ENCODE measurements at places on chromosomes 12 and 14. TPM values are rescaled to one million over a fixed set of nuclear protein-coding genes. Genes with fewer than 3 reads are reported as not detected.

Gene GALNT8
- total RNA-seq: 8.4 TPM

Gene ALG10B
- total RNA-seq: 4.2 TPM

Gene EVL
- total RNA-seq: 50.5 TPM

Gene HOXC6
- not detected for total RNA-seq

Gene HVCN1
- 11.8 TPM for total RNA-seq

GRCh38 chr12:100656141-100656540 is 82.7 kb downstream of the GAS2L3 start:
- H3K36me3 ChIP-seq: no peaks in the 10 kb centered on the region
- DNase-seq: no peak
- H3K27ac ChIP-seq: no peak overlapping the region
- no peaks in the 10 kb centered on the region for H3K27me3 ChIP-seq
- no peak overlapping the region for H3K4me3 ChIP-seq

DNA sequence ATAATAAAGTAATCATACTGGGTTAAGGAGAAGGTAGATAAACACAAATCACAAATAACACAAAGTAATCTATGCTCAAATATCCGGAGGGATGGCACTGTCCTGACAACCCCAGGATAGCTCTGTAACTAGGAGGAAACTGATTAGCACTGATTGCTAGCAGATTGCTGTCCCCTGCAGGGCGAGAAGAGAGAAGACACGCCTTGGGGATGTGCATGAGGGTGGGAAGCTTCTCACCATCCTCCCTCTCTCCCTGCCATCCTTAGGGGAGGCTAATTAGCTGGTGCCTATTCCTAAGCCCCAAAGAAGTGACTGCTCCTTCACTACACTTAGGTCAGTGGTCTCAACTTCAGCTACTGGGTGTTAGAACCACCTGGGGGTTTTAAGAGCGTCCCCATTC is 27.0 kb upstream of the TMEM260 start:
- H3K27me3 ChIP-seq: no peaks in the 10 kb centered on the region
- H3K27ac ChIP-seq: no peak overlapping the region
- no peaks in the 10 kb centered on the region for H3K36me3 ChIP-seq
- H3K4me1 ChIP-seq: no peaks in the 10 kb centered on the region
- no peak overlapping the region for H3K4me3 ChIP-seq
- DNase-seq: peak; percentile 68

GRCh38 chr12:49646871-49647654 is 23.7 kb downstream of the PRPF40B start:
- no peaks in the 10 kb centered on the region for H3K27me3 ChIP-seq
- DNase-seq: no peak
- H3K4me3 ChIP-seq: no peak overlapping the region
- no peaks in the 10 kb centered on the region for H3K4me1 ChIP-seq
- peaks cover 9% of the 10 kb centered on the region for H3K36me3 ChIP-seq

DNA sequence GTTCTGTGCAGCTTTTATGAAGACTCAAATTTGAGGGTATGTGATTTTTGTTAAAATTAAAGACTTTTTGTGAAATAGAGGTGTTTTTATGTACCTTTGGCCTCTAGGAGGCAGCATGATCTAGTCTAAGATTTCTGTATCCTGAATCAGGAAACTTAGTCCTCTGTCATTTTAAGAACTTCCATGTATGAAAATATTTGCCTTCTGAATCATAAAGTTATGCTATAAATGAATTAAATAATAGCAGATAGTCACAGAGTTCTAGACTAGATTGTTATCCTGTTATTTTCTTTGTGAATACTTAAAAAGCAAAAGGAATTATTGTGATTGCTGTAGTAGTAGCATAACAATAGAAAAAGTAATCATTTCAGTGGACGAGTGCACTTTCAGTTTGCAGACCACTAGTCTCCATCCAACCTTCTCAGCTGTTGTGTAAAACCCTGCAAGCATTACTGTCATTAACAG is 56.3 kb downstream of the FGD4 start:
- peak; percentile 76 for DNase-seq
- peaks cover 54% of the 10 kb centered on the region for H3K4me1 ChIP-seq
- no peaks in the 10 kb centered on the region for H3K27me3 ChIP-seq
- H3K27ac ChIP-seq: peak overlapping the region; percentile 86

GRCh38 chr14:53249059-53249458 is 95.9 kb upstream of the DDHD1 start:
- no peak for DNase-seq
- H3K27me3 ChIP-seq: no peaks in the 10 kb centered on the region
- no peak overlapping the region for H3K27ac ChIP-seq
- H3K36me3 ChIP-seq: no peaks in the 10 kb centered on the region
- H3K4me1 ChIP-seq: no peaks in the 10 kb centered on the region

DNA sequence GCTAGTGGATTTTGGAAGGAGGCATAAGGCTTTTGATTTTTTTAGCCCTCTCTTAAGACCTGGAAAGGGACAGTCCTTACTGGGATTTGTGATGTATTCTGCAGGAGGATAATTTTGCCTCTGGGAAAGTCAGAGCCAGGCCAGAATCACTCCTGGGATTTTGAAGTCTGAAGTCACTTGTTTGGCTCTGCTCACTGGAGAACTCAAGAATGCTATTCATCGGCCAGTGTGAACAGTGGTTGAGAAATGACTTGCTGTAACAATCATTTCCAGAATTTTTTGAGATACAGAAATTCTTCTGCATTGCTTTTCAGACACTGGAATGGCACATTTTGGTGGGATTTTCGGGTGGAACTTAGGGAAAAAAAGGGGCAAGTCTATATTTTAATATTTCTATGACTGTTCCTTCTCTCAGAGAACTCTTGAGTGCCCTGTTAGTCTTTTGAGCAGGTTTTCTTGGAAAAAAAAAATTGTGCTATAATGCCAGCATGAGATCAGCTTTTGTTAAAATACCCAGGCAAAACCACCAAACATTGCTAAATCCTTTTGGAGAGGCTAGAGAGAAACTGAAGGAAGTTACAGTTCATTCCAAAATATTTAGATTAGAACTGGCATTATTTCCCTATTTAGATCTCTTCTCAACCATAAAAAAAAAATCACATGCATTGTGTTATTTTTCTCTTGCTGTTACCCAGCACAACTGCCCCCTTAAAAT is 26.1 kb upstream of the BHLHE41 start:
- no peak for DNase-seq
- H3K36me3 ChIP-seq: no peaks in the 10 kb centered on the region
- H3K4me1 ChIP-seq: peaks cover 7% of the 10 kb centered on the region
- no peak overlapping the region for H3K4me3 ChIP-seq
- H3K27ac ChIP-seq: no peak overlapping the region

DNA sequence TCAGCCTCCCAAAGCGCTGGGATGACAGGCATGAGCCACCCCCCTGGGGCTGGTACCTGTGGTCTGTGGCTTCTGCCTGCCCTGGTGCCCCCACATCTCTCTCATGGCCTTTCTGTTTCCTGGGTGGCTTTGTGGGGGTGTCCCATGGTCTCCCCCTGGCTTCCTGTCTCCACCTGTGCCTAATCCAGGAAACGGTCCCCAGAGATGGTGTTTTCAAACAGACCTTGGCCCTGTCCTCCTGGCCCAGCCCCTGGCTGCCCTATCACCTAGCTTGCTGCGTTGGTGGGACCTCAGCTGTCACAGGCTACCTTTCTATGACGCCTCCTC is 18.1 kb downstream of the MEG3 start:
- no peak overlapping the region for H3K4me3 ChIP-seq
- H3K27ac ChIP-seq: no peak overlapping the region
- no peaks in the 10 kb centered on the region for H3K27me3 ChIP-seq
- H3K36me3 ChIP-seq: no peaks in the 10 kb centered on the region
- peaks cover 17% of the 10 kb centered on the region for H3K4me1 ChIP-seq
- no peak for DNase-seq

Data from GM23338 (cell line).